ENCODE measurements at places on chromosomes 4 and X.

DNA sequence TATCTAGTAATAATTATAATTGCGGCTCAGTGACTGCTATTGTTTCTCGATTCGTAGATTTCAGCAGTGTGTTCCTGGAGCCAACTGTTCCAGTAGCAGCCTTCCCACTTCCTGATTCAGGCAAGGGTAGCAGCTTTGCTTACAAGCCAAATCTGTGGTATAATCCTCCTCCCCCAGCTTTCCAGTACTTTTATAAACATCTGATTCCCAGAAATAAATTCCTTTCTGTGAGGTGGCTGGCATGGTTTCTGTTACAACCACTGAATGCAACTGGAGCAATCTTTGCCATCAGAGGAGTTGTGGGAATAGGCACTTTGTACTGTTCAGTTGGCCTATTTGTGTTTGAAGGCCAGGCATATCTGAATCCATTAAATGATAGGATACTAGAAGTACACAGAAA is 80.0 kb downstream of the GLRA3 start:
- no peak for DNase-seq

GRCh38 chr4:24741910-24742309 is 53.5 kb upstream of the SOD3 start:
- DNase-seq, result no peak

- DNase-seq, result no peak
These were observed 169.1 kb downstream of the LDB2 start for GRCh38 chr4:16729336-16729735.

DNA sequence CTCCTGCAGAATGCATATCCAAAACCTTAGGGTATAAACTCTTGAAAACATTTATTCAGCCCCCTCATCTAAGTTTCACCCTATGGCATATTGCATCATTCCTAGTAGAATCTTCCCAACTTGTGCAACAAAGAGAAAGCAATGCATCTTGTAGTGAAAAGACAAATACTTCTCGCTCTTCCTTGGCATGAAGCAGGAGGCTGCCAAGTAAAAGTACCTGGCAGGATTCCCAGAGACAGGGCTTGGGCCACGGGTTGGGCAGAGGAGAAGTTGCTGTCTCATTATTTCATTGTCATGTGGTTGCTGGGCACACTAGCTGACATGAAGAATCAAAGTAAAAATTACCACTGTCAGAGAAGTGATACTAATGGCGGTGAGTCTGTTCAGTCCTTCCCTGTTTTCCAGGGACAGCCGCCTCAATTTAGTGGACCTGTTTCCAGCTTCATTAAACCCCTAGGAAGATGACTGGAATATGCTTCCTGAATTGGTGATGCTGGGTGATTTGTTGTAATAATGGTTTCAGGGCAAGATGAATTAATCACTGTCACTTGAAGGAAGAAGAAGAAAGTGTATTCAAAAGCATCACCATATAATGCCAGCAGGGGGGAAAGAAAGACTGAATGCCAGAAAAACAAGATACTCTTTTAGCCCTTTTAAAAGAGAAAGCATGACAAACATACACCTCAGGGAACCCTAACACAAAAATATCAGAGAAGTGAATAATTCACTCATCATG is 380.5 kb upstream of the IGFBP7 start:
- DNase-seq, result no peak

GRCh38 chr4:26085551-26085950 is 171.5 kb downstream of the SMIM20 start:
- no peak for DNase-seq

DNA sequence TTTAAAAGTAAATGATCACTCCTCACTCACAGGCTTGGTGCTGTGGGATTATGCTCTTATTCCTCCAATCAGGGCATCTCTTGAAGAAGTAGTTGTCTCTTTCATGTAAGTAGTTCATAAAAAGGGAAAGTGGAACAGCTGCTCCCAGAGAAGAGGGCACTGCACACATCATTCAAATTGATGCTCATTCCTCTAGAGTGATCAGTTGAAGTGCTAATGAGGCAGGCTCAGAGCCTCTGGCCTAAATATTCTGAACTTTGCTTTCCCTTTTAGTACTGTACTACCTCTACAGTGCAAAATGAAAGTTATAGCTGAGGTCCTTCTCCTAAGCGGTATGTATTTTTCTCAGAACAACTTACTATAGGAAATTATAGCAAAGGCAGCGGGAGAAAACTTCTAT is 1453.1 kb downstream of the ARAP2 start:
- no peak for DNase-seq

DNA sequence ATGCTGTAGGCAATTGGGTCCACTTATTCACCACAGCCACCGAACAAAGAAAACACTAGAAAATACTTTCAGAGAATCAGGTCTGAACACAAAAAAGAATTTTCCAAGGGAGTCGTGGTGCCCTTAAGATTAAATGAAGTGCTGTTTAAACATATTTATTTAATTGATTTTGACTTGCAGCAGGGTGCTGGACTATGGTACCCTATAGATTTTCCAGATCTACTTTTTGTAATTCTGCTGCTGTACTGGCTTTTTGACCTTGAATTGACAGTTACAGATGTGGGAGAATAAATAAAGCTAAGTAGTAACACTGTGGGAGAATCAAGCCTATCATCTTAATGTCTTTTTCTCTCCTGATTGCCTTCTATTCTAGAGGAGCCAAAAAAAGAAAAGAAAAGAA is 735.3 kb upstream of the FTHL17 start:
- no peak for DNase-seq

DNA sequence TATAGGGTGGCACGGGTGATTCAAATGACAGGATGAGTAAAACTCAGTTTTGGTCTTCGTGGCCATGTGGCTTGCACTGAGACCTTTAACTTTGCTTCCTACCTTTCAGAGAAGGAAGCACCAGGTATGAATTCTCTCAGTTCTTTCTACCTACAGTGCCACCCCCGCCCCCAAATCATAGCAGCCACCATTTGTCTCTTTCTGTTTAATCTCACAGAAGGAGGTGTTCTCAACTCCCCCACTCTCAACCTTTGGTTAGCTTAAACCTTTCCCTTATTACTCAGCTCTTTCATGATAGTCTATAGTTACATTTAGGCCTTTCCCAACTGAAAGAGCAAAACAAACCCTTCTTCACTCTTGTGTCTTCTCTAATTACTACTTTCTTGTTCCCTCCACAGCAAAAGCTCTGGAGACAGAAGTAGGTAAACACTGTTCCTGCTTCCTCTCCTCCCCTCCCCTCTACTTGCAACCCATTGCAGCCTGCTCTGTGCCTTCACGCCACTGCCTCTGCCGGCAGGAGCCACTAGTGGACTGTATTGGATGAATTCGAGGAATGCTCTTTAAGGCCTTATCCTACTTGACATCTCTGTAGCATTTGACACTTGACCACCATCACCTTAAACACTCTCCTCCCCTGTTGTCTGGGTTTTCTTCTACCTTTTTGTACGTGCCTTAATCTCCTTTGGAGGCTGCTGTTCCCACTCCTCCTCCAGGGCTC is 123.7 kb downstream of the AFF1 start:
- DNase-seq, result peak; percentile 49

DNA sequence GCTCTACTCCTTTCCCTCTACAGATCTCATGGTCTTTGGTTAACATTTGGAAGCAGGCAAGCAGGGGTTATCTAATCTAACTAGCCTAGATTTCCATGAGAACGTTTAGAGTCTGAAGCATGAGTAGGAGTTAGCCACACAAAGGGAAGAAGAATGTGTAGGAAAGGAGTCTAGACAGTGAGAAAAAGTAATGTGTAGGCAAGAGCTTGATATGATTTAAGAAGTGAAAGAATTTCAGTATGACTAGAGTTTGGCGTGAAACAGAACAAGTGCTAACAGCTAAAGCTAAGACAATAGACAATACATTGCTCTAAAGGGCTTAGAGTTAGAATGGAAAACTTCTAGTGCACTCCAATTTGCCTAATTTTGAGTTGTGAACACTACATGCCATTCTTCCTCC is 10.8 kb downstream of the CXCL8 start:
- DNase-seq, result no peak

DNA sequence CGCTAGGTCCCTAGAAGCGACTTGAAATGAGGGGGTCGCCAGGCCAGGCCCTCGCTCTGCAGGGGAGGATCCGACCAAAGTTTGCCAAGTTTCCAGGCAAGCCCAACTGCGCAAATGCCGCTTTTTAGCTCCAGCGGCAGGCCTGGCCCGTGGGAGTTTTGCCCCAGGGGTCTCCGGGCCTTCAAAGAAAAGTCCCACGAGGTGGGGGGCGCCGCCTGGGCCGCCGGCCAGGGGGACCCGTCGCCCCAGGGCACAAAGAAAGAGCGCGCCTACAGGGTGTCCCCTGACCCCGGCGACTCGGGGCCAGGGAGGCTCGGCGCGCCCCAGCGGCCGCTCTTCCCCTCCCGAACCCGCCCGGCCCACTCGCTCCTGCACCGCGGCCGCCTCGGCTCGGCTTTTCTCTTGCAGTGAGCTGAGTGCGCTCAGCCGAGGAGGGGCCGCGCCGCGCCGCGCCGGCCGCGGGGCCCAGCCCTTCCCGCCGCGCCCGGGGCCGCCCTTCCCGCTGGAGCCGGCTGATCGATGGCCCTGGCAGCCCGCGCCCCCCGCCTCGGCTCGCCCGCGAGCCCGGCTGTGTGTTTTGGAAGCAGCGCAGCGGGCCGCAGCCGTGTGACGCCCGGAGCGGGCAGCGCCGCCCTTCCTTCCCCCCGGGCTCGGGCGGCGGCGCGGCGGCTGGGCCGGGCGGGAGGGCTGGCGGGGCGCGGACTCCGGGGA is 754 bp upstream of the KLF3 start:
- peak; percentile 85 for DNase-seq

- no peak for DNase-seq
These were observed 184.1 kb downstream of the DCHS2 start for GRCh38 chr4:154307451-154307850.

- no peak for DNase-seq
These were observed 20.6 kb downstream of the LYAR start for GRCh38 chr4:4269331-4269731.

- DNase-seq, result no peak
These were observed 31.4 kb downstream of the ABLIM2 start for GRCh38 chr4:8127051-8127826.

GRCh38 chr4:53193111-53193510 is 172.8 kb downstream of the SCFD2 start:
- no peak for DNase-seq

DNA sequence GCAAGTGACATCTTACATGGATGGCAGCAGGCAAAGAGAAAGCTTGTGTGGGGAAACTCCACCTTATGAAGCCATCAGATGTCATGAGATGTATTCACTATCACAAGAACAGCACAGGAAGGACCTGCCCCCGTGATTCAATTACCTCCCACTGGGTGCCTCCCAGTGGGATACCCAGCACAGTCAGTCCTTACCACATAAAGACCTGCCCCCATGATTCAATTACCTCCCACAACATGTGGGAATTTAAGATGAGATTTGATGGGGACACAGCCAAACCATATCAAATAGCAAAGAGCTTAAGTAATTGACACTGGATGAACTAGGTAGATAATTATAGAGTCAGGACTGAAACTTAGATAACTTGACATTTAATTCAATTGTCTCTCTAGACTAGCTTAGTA is 85.6 kb downstream of the SLIT2 start:
- DNase-seq, result no peak

- DNase-seq, result no peak
These were observed 379.6 kb downstream of the IL15 start for GRCh38 chr4:142016031-142016430.

GRCh38 chr4:64497491-64497890 is 88.2 kb upstream of the TECRL start:
- DNase-seq, result no peak

- DNase-seq, result no peak
These were observed 153.5 kb upstream of the PJA1 start for GRCh38 chrX:69318651-69319340.

DNA sequence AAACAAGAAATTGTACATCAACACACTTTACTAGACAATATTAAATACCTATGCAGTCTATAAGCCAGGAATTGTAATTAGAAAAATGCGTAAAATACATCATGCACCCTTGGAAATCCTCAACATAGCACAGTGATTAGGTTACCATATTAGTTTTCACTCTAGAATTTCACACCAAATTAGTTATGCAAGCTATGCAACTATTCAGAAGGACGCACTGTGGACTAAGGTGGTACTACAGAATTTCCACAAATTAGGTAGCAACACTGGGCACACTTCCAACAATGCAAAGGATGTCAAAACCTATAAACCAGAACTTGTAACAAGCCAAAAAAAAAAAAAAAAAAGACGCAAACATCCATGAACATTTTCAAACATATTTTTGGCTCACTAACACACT is 71.1 kb upstream of the ZCCHC13 start:
- peak; percentile 7 for DNase-seq

DNA sequence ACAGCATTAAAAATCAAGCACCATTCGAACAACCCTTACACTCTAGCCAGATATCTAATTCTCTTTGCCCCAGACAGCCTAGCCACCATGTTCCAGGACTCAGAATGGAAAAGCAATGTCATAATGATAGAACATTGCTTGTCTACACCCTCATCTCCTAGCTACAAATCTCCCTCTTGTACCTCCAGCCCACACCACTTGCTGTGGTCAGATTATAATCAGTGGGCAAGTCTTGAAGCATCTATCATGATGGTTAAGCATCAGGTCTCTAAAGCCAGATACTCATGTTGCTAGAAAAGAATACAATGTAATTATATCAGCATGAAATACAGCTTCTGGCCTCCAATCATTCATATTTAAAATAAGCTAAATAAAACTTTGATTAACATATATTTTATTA is 268.3 kb downstream of the NPFFR2 start:
- DNase-seq, result no peak

GRCh38 chr4:104976262-104976661 is 170.4 kb upstream of the TET2 start:
- DNase-seq, result no peak

- no peak for DNase-seq
These were observed 976.8 kb upstream of the ADGRL3 start for GRCh38 chr4:60223208-60223923.

DNA sequence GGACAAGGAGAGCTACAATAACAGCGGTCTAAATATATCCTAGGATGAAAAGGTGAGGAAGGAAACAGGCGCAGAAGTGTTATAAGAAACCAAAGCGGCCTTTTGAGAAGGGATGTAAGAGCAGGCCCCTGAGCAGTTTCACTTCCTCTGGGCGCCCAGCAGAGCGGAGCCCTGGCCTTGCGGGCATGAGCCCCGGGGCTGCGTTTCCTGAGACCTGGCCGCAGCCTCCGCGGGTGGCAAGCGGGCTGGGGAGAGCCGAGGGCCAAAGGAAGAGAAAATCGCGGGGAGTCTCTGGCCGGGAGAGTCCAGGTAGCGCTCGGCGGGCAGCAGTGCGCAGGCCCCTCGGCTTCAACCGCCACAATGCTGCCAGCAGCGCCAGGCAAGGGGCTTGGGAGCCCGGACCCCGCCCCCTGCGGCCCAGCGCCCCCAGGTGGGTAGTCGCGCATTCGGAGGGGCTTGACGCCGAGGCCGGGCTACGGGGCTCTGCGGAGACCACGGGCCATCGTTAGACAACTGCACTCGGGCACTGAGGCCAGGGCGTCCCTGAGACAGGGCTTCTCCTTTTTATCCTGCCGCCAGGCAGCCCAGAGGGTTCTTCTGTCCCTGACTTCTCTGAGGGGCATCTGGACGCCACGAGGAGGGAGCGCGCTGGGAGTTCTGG is at the start of gene BANK1:
Gene BANK1, plus strand, starts transcription at position 210 of the 661 bp plus-strand sequence. Its CDS starts 151 bp downstream, at position 361.
- peak; percentile 84 for DNase-seq

DNA sequence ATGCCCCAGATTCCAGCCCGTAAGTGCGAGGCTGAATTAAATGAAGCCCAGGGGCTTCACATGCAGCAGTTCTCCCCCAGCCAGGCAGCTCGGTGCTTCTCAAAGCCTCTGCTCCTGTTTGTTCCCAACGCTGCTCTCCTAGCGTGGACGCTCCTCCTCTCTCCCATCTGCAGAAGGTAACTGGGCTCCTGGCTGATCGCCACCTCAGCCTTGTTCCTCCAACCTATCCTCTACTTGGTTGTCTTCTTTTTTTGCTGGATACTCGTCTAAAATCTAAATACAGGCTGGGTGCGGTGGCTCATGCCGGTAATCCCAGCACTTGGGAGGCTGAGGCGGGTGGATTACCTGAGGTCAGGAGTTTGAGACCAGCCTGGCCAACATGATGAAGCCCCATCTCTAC is 70.3 kb downstream of the NSUN7 start:
- no peak for DNase-seq
